SJSA1 (cell line): ENCODE measurements at places on chromosomes 2 and 18. TPM values are rescaled to one million over a fixed set of nuclear protein-coding genes. Genes with fewer than 3 reads are reported as not detected.

COX7A2L gene
- total RNA-seq, result 254 and 269 TPM in 2 replicates

GRCh38 chr18:63975628-63976027 lies 5.7 kb downstream of the SERPINB8 start:
- DNase-seq, result no peak

DNA sequence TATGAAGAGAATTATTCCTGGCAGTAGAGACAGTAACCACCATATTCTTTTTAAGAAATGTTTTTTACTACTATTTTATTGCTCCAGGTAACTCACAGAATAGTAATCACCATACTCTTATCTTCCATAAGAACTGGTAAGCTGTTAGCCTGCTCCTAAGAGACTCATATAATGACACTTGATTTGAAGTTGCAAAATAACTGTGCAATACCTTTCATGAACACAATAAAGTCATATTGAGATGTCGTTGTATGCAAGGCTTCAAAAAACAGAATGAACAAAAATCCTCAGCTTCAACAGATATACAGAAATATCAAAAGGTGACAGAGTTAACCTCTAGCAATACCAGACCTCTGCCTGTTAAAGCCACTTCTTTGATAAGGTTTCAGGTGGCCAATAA lies 360.1 kb downstream of the NBAS start:
- DNase-seq, result no peak

- no peak for DNase-seq
These were observed 37.9 kb downstream of the EHD3 start for GRCh38 chr2:31271851-31272267.

NLRC4 gene
- not detected in 2 replicates for total RNA-seq

GRCh38 chr2:79112269-79112668 lies 8.0 kb upstream of the REG1A start:
- DNase-seq, result no peak

IGFBP5 gene
- 0.03 TPM in 1 of 2 replicates, not detected in the other for total RNA-seq

- DNase-seq, result no peak
These were observed 3.4 kb downstream of the MAP4K3 start for GRCh38 chr2:39433586-39434195.

GRCh38 chr2:120658042-120658769 lies 77.5 kb upstream of the GLI2 start:
- DNase-seq, result no peak

RGPD4 gene
- total RNA-seq, result not detected in 2 replicates

SCG2 gene
- 5.0 and 6.2 TPM in 2 replicates for total RNA-seq

SCN7A gene
- total RNA-seq, result 0.05 TPM in 1 of 2 replicates, not detected in the other

RANBP2 gene
- total RNA-seq, result 44.6 and 64.2 TPM in 2 replicates

IL18RAP gene
- total RNA-seq, result not detected in 2 replicates

DNA sequence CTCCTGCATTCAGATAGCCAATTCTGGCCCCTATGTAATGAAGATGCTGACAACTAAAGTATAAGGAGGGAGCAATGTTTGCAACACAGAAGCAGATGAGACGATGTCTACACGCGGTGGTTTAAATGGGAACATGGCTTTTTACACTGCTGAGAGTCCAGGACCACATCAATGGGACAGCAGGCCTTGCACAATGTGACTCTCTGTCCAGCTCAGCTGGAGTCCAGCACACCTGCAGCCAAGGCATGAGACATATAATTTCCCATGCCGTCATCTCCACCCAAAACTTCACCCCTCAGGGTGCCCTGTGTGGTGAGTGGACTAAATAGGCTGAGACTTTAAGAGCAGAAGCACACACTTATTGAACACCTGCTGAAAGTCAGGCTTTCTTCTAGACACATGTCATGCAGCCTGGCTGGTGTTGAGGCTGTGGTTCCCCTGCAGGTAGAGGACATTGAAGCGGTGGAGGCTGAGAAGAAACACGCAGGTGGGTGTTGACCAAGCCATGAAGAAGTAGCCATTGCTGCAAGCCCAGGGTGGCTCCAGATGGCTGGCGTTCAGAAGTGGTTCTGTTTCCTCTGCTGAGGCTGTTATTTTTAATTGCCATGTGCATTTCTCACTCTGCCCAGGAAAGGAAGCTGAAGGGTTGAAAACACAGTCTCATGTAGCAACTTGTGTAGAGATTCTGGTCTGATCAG lies 345.6 kb downstream of the MYCN start:
- DNase-seq, result no peak

- no peak for DNase-seq
These were observed 869.4 kb upstream of the ID2 start for GRCh38 chr2:7812231-7812995.

DNA sequence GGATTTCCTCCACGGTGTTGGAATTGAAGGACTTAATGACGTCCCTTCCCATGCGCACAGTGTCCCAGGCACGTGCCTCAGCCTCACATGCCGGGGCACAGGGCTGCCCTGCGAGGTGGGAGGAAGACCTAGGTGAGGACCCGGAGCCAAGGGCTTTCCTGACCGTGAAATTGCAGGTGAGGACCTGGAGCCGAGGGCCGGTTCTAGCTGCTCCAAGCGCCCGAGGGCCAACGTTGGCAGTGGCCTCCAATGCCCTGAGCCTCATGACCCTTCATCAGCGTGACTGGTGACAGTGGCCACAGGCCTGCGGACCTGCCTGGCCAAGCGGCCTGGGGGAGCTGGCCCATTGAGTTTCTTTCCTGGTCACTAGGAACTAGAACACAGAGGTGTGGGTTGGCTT lies 338.2 kb upstream of the MYT1L start:
- DNase-seq, result no peak

DNA sequence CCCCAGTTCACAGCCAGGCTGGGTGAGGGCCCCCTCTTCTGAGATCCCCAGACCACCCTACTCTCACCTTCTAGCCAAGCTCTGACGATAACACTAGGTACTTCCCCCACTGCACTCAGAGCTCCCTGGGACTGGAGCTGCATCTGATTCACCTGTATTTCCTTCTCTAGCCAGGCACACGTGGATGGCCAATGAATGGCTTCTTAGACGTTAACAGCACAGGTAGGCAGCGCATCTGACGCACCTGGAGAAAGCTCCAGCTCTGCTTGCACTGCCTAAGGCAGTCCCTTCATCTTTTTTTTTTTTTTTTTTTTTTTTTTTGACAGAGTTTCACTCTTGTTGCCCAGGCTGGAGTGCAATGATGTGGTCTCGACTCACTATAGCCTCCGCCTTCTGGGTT lies 48.1 kb downstream of the GALNT14 start:
- no peak for DNase-seq

DNA sequence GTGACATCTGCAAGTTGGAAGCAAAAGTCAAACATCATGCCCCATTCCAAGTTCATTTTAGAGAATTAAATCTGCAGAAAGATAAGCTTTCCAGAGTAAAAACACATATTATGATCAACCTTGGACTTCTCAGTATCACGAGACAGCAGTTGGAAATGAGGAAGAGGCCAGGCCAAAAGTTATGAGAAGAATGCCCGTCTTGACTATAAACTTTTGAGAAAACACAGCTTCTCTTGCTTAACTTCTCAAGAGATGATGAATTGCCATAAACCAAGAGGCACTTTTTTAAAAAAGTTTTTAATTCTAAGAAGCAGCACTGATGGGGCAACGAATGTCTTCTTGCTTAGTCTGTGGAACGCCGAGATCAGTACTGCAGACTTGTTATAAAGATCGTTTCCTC lies 52.6 kb upstream of the NFU1 start:
- DNase-seq, result no peak

GRCh38 chr2:135676031-135676430 lies 65.6 kb upstream of the UBXN4 start:
- DNase-seq, result no peak

DNA sequence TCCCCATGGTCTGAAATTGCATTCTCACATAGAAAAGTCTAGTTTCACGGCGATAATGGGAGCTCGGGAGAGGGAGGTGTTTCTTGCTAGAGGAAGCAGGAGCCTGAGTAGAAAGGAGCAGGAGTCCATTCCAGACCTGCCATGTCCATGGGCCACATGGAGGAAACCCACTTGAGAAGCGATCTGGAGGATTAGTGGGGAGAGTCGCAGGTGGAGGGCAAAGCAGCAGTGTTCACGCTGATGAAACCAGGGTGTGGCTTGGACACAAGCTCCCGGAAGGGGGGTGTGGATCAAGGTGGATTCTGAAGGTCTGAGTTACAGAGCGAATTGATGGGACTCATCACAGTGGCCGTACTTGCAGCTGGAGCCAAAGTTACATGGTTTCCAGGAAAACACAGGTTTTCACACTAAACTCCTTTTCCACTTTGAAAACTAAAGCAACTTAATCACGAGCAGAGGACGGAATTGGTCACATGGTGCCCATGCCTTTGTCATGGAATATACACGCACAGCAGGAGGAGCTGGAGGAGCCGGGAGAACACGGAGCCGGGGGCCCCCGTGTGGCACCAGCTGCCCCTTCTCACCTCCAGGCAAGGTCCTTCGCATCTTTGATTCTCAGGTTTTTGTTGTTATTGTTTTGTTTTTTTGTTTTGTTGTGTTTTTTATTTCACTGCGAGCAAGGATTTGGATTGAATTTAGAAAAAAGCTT lies 255.1 kb upstream of the MYT1L start:
- no peak for DNase-seq

DNA sequence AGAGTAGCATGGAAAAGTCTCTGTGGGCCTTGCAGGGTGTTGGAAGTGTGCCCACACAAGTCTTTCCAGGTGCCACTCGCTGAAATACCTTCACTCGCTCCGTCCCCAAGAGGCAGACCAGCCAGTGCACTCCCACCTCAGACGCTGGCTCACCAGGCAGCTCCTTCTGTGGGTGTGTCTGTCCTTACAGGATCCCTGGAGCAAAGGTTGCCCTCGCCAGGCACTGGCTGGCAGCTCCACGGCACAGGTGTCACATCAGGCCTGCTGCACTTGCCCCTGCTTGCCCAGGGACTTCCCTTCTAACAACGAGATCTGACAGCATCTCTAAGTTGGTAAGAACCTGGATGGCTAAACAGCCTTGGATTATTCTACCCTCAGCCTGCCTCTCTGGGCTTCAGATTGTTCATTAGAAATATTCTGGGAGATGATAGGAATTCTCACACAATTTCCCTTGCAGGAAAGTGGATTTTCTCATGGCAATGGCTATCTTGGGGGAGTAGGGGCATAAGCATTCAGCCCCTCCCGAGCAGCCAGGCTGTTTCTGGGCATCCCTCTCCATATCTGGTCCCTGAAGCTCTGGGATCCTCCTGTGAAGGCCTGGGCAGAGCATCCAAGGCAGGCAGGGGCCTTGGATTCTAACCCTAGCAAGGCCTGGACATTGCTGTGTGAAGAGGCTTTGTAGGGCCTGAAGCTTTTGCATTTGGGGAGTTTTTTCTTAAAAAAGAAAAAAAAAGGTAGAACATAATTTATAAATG lies 262.1 kb downstream of the MYCN start:
- DNase-seq, result no peak

DNA sequence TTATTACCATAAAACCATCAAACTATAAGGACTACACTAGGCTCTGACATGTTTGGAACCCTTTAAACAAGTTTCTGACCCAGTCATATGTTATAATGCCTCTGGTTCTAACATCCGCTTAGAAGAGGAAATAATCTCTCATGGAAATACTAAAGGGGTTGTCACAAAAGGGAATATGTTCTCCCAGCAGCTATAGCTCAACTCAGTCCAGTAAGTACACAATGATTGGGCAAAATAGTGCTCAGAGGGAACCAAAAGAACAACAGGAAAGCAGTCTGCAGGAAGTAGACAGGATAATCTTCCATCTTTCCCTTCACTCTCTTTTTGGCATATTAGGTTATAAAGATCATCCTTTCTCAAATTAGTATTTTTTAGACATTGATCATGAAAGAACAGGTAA lies 4.3 kb downstream of the SRBD1 start:
- DNase-seq, result no peak

- no peak for DNase-seq
These were observed 210.3 kb upstream of the ETAA1 start for GRCh38 chr2:67186871-67187270.

- no peak for DNase-seq
These were observed 48.8 kb upstream of the LCLAT1 start for GRCh38 chr2:30398084-30398873.

- DNase-seq, result no peak
These were observed 8.1 kb downstream of the ASIC4 start for GRCh38 chr2:219522111-219523030.

DNA sequence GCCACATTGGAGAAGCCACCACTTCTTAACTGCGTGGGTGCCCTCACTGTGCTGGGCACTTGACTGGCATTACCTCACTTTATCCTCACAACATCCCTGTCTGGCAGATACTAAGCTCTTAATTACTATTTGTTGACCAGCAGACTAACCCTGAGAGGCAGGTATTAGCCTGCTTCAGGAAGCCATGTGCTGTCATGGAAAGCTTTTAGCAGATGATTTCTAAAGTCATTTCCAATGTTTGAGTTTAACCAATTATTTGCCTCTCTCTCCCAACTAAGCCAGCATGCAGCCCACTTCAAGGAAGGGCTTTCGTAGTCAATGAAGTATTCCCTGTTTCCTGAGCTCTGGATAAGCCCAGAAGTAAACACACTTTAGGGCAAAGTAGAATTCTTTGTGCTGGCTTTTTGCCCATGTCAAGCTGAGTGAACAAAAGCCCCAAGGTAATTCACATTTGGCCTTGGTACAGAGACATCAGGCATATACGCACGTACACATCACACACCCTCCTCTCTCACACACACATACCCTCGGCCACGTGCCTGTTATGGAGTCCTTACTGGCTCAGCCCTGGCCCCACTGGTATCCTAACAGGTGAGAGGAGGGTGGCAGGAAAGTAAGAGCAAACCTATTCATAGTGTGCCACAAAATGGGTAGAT lies 108.6 kb downstream of the C1D start:
- DNase-seq, result no peak

DNA sequence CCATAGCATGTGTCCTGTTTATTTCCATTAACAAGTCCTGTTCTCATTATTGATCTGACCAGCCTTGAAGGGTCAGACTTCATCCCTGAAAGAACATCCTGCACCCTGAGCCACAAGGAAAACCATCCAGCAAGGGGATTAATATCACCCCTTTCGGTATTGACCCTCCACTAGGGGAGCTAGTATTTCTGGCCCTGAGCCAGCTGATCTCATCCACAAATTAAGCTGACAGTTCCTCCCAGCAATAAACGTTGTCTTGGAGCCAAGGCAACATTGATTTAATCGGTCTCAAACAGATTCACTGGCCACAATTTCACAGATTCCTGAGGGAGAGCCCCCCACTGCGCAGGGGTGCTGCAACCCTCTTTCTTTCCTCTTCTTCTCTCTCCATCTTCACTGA lies 353.1 kb upstream of the FANCL start:
- DNase-seq, result no peak

DNA sequence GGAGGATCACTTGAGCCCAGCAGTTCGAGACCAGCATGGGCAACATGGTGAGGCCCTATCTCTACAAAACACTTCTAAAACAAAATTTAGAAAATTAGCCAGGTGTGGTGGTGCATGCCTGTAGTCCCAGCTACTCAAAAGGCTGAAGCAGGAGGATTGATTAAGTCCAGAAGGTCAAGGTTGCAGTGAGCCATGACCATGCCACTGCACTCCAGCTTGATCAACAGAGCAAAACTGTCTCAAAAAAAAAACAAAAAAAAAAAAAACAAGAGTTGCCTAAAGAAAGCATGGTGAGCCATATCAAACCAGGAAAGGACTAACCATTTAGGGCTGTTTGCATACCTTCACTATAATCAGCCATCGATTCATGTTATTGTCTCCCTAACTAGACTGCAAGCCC lies 4.5 kb downstream of the CLASP1 start:
- no peak for DNase-seq

GRCh38 chr2:24259316-24259715 lies 84.5 kb downstream of the FAM228A start:
- DNase-seq, result no peak

GPR55 gene
- total RNA-seq, result 2.6 and 5.7 TPM in 2 replicates
